Activated CD4-positive, alpha-beta memory T cell treated with anti-CD3 and anti-CD28 coated beads, Interleukin-2, amount 10 ng/mL, durations not matched to agents 7 days and 5 days (primary cell): ENCODE measurements at places on chromosomes 11 and 22. TPM values are rescaled to one million over a fixed set of nuclear protein-coding genes. Genes with fewer than 3 reads are reported as not detected.

DNA sequence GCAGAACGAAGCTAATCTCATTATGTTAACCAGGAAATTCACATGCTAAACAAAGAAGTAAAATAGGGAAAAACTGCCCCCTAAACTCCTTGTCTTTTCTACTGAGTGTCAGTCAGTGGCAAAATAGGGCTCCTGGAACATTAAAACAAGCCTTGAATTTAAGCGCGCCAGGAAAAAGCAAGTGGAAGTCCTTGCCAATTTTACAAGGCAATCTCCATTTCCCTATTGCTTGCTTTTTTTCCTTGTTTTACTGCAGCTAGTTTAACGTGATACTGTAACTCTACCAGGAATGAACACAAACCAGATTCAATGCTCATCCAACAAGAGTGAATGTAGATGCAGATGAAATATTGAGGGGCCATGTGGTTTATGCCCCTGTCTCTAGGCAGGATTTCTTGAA, 28.1 kb upstream of the KIRREL3 start:
- no peak for DNase-seq

DNA sequence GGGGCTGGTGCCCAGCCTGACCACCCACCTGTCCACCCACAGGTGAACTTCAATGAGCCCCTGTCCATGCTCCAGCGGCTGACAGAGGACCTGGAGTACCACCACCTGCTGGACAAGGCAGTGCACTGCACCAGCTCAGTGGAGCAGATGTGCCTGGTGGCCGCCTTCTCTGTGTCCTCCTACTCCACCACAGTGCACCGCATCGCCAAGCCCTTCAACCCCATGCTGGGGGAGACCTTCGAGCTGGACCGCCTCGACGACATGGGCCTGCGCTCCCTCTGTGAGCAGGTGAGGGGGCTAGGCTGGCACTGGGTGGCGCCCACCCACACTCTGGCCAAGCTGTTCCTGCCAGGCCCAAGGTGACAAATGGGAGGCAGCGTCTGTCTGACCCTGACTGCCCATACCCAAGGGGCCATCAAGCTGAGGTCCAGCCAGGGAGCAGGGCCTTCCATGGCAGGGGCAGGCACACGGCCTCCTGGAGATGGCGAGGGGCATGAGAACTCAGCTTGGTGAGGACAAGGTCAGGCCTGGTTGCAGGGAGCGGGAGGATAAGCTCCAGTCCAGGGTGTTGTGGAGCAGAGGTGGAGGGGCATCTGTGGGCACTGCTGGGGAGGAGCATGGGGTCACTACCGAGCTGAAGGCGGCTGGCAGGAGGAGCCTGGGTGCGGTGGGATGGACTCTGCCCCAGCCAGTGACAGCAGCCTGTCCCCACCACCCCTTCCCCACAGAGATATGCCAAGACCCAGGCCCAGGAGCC, 77.7 kb downstream of the MORC2 start:
- DNase-seq, result peak; percentile 42

- DNase-seq, result no peak
These were observed 73.7 kb upstream of the KIRREL3 start for GRCh38 chr11:127074151-127074761.

DNA sequence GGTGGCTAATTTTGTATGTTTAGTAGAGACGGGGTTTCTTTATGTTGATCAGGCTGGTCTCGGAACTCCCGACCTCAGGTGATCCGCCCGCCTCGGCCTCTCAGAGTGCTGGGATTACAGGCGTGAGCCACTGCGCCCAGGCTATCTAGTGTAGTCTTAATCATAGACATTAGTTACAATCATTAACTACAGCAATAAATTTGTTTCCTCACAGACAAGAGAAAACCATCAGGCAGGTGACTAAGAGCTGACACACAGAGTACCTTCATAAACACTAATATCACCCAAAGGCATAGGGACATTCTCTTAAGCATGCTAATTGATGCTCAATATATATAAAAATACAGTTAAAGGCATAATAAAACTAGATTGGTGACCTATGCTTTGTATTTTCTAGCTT, 19.4 kb downstream of the SDHD start:
- DNase-seq, result no peak

- no peak for DNase-seq
These were observed 79.5 kb downstream of the ST3GAL4 start for GRCh38 chr11:126434950-126435335.

GRCh38 chr11:79742176-79742575, 301.3 kb upstream of the TENM4 start:
- DNase-seq, result no peak

DNA sequence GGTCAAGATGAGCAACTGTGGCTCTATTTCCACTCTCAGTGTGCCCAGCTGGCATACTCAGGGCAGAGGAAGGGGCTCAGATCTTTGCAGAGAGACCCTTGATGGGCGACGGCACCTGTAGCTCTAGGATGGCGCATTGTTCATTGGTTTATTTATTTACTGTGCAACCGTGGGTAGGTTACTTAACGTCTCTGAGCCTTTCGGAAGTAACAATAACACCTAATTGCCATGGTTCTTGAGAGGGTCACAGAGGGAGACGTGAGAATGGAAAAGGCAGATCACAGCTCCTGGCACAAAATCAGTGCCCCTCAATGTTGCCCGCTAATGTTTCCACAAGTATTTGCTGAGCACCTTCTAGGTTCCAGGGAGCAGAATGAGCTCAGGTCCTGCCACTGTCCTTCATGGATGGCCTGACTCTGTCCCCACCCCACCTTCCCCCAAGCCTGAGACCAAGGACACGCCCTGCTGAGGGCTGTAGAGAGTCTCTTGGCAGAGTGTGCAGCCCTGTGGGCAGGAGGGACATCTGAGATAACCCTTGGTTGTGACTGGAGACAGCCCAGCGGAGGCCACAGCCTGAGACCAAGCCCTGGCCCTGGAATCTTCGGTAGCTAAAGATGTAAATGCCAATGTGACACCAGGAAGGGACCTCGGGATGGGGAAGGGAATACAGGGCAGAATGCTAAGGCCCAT, 780 bp upstream of the ALDH3B2 start:
- no peak for DNase-seq

DNA sequence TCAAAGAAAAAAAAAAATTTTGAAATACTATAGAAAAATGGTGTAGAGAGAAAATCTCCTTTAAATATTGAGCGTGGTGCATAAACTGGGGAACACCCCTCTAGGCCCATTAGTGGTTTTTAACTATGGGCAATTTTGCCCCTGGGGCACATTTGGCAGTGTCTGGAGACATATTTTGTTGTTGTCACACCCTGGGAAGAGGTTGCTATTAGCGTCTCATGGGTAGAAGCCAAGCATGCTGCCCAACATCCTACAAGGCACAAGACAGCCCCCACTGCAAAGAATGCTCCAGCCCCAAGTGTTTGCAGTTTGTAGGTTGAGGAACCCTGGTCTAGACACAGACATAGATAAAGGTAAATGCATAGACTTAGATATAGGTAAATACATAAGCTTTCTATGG, 92.6 kb downstream of the KIAA1671 start:
- DNase-seq, result no peak

Gene FJX1
- total RNA-seq, result 0.08 TPM

Gene ZP1
- not detected for total RNA-seq

Gene OSBPL5
- 1.6 TPM for total RNA-seq

Gene SERHL2
- total RNA-seq, result 0.55 TPM
